ENCODE measurements at places on chromosomes 11 and 22. TPM values are rescaled to one million over a fixed set of nuclear protein-coding genes. Genes with fewer than 3 reads are reported as not detected.
A peak's percentile ranks its signal among the peaks of the same experiment; 100 is the strongest.

GRCh38 chr11:94926698-94927237, 46.6 kb downstream of the CWC15 start:
- no peak overlapping the region for H3K4me3 ChIP-seq
- DNase-seq: peak; percentile 41
- H3K27ac ChIP-seq: peak overlapping the region; percentile 37
- no peaks in the 10 kb centered on the region for H3K36me3 ChIP-seq
- H3K27me3 ChIP-seq: no peaks in the 10 kb centered on the region

DNA sequence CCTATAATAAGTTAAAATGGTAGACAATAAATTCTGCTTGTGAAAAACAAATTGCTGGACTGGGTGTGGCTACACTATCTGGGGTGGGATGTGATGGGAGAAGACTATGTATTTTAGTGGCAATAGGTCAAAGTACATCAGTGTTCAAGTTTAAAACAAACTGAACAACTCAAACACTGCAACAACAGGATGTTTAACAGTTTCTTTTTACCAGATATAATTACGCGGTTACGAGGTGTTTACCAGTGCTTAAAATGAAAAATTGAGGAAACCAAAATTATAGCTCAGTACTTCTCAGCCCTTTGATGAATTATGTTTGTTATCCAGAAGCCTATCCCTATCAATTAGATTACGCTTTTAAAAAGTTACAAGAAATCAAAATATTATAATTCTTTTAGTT, 3.2 kb downstream of the PRDM10 start:
- no peak overlapping the region for H3K4me3 ChIP-seq
- peaks cover 8% of the 10 kb centered on the region for H3K4me1 ChIP-seq
- H3K36me3 ChIP-seq: no peaks in the 10 kb centered on the region
- H3K27me3 ChIP-seq: no peaks in the 10 kb centered on the region

GRCh38 chr11:105612771-105613170, 2.9 kb downstream of the GRIA4 start:
- H3K4me3 ChIP-seq: no peak overlapping the region
- H3K27me3 ChIP-seq: no peaks in the 10 kb centered on the region
- DNase-seq: no peak
- no peaks in the 10 kb centered on the region for H3K36me3 ChIP-seq
- H3K4me1 ChIP-seq: no peaks in the 10 kb centered on the region
- H3K27ac ChIP-seq: no peak overlapping the region

GRCh38 chr11:62402226-62402959, 16.4 kb upstream of the SCGB1A1 start:
- no peak for DNase-seq
- peaks cover 11% of the 10 kb centered on the region for H3K4me1 ChIP-seq
- H3K4me3 ChIP-seq: no peak overlapping the region
- no peaks in the 10 kb centered on the region for H3K27me3 ChIP-seq

DNA sequence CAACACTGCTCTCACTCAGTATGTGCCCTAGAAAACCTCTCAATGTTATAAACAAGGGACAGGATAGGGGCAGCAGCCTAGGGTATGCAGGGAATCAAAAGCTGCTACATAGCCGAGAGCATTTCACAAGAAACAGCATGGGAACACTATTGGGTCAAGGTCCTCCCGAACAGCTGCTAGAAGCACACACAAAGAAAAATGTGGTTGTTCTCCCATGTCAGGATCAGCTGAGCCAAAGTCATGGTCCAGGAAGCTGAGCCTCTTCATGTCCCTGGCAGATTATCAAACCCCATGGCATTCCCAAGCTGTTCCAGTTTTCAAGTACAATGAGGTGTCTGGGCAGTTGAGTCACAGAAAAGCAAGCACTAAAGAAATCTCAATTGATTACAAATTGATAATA, 21.0 kb upstream of the GDPD4 start:
- DNase-seq: no peak
- H3K36me3 ChIP-seq: no peaks in the 10 kb centered on the region
- no peak overlapping the region for H3K4me3 ChIP-seq

DNA sequence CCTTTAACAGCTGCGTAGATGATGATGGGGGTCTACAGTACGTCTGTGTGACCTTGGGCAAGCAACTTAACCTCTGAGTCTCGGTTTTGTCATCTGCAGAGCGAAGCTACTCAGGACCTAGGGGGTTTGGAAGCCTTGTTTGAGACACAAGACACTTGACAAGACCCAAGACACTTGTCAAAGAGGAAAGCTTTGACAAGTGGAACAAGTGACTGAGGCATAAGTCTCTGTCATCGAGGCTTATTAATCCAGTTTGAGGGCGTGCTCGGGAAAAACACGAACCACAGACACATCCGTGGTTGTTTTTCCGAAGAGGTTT, 732 bp upstream of the PC start:
- H3K27ac ChIP-seq: 0 out of 2 replicates have a peak overlapping the region, but pooled peaks have one; percentile 0
- peaks cover 6% of the 10 kb centered on the region for H3K36me3 ChIP-seq
- no peaks in the 10 kb centered on the region for H3K27me3 ChIP-seq
- peak overlapping the region; percentile 82 for H3K4me3 ChIP-seq
- peaks cover 22% of the 10 kb centered on the region for H3K4me1 ChIP-seq
- no peak for DNase-seq

DNA sequence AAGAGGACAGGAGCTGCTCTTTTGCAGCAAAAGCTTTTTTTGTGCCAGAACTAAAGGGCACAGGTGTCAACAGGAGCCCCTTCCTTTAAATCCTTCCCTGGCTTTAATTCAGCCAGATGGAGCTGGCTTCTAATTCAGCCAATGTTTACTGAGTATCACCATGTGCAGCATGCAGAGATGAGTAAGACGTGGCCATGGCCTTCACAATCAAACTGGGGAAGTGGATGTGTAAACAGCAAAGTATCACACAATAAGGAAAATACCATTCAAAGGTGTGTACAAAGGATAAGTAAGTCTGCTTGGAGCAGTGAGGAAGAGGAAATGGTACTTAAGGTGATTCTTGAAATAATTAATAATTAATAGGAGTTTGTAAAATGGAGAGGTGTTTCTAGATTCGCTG, 243.4 kb downstream of the NXPE2 start:
- H3K4me3 ChIP-seq: no peak overlapping the region
- no peak overlapping the region for H3K27ac ChIP-seq
- H3K36me3 ChIP-seq: no peaks in the 10 kb centered on the region
- no peaks in the 10 kb centered on the region for H3K4me1 ChIP-seq

DNA sequence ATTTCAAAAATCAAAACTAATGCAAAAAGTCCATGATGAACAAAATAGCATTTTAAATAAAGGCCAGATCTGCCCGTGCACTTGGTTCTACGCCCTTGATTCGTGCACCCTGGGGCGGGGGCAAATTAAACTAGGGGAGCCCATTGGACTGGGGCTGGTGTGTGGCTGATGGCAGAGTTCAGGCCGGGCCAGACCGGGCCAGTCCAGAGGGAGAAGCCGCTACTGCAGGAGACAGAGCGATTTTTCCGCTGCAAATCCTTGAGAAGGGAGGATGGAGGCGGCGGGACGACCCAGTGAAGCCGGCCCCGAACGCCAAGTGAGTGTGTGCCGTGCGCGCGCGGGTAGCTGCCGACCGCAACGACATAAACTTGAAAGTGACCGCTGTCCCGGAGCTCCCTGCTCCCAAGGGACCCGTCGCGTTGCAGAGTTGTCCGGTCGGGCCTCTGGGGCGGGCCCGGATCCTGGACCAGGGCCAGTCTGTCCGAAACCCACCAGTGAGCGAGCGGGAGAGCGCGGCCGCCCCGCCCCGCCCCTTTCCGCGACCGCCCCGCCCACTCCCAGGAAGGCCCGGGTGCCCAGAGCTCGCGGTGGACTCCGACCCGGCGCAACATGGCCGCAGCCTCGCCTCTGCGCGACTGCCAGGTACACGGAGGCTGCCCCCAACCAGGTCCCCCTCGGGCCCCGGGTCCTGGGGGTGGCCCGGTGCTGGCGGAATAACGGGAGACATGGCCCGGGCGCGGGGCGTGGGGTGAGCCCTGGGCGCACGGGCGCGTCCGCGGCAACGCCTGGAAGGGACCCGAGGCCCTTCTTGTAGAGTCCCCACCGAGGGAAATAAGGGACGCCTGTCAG, at the start of gene TTC38:
Gene TTC38, plus strand, starts transcription at position 578 of the 849 bp plus-strand sequence. Its CDS starts 32 bp downstream, at position 610.
- H3K27ac ChIP-seq: 0 out of 2 replicates have a peak within 1 kb of the TSS, but pooled peaks have one; percentile 13

DNA sequence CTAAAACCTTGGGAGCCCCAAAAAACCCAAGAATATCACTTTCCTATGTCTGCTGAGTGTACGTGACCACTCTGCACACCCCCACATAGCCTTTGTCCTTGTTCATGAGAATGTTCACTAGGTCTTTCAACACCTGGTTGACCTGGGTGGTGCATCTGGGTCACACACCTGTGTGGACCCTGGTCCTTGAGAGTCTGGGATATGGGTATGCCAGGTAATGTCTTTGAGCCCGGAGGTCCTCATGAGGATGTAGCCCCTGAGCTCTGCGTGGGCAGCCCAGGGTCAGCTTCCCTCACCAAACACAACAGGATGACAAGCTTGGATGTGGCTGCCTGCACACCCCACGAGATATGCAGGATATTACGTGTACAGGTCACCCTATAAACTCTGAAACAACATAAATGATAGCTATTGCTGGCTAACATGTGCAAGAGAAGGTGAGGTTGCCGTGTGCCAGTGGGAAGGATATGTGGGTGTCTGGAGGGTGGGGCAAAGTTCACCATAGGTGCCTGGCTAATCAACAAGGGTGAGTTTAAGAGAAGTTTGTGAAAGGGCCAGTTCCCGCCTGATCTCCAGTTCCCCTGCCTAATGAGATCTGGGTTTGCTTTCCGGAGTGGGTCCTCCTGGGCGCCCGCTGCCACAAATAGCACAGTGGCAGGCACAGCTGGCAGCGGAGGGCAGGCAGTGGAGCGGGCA, 1.4 kb upstream of the PPARA start:
- H3K4me1 ChIP-seq: peaks cover 17% of the 10 kb centered on the region
- H3K4me3 ChIP-seq: peak overlapping the region; percentile 62
- DNase-seq: no peak
- H3K36me3 ChIP-seq: peaks cover 6% of the 10 kb centered on the region
- no peak overlapping the region for H3K27ac ChIP-seq
- peaks cover 38% of the 10 kb centered on the region for H3K27me3 ChIP-seq

DNA sequence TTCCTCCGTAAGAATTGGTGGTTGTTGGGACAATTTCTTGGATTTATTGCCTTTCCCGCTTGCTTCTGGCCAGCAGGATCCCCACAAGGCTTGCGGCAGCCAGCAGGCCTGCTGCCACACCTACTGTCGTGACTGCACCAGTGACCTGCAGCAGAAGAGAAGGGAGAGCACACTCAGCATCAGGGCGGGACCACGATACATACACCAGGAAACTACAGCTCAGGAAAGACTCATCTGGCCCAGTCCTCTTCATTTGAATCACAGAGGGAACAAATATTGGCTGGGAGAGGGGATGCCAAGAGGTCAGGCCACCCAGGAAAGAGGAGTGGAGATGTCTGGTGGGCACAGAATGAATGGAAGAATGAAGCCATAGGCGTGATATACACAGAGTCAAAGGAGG, 10.3 kb downstream of the PLAAT2 start:
- no peak overlapping the region for H3K27ac ChIP-seq
- H3K4me1 ChIP-seq: no peaks in the 10 kb centered on the region
- no peaks in the 10 kb centered on the region for H3K27me3 ChIP-seq
- H3K36me3 ChIP-seq: no peaks in the 10 kb centered on the region
- DNase-seq: peak; percentile 27

GRCh38 chr11:125443767-125444311, 52.2 kb downstream of the FEZ1 start:
- no peak for DNase-seq
- no peaks in the 10 kb centered on the region for H3K36me3 ChIP-seq
- H3K27ac ChIP-seq: no peak overlapping the region
- H3K27me3 ChIP-seq: no peaks in the 10 kb centered on the region
- no peaks in the 10 kb centered on the region for H3K4me1 ChIP-seq

- peaks cover 33% of the 10 kb centered on the region for H3K4me1 ChIP-seq
- peak overlapping the region; percentile 80 for H3K27ac ChIP-seq
- no peak overlapping the region for H3K4me3 ChIP-seq
- H3K27me3 ChIP-seq: no peaks in the 10 kb centered on the region
Observed at GRCh38 chr22:32987081-32987631, 71.0 kb downstream of the SYN3 start.

GRCh38 chr11:101296896-101297295, 167.3 kb upstream of the PGR start:
- H3K27ac ChIP-seq: no peak overlapping the region
- no peak for DNase-seq
- no peak overlapping the region for H3K4me3 ChIP-seq
- H3K27me3 ChIP-seq: no peaks in the 10 kb centered on the region

DNA sequence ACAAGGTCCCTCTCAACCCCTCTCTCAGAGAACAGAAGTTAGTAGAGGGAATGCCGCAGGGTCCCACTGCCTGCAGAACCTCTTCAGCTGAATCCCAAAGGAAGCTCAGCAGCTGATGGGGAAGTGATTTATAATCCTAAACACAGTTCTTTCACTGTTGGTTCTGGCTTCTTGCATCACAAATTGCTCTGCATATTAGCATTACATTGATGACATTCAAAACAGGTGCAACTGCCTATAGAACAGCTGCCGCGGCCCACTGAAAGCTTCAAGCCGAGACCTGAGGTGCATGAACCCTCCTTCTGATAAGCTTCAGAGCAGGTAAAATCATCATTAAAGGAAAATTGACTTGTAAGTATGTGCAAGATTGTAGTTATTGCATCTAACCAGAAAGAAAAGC, 75.2 kb upstream of the KIRREL3 start:
- no peak overlapping the region for H3K27ac ChIP-seq
- no peak overlapping the region for H3K4me3 ChIP-seq
- no peaks in the 10 kb centered on the region for H3K27me3 ChIP-seq

DNA sequence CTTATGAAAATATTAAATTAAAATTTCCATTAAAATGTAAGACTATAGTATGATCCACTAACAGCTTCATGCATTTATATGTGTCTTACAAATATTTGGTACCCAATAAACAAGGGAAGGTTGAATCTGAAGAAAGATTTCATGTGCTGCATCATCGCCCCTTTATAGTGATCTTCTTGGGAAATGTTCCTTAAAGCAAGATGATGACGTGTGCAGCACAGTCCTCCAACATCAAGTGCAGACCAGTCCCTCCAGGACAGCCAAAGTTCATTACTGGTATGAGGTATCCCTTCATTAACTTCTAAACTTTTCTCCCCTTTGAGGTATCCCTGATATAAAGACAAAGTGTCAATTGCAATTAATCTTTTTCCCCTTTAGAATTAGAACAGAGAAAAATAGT, 567.0 kb downstream of the METTL15 start:
- DNase-seq: no peak
- H3K4me1 ChIP-seq: 0 out of 2 replicates have a peak, but pooled peaks cover 3% of the 10 kb centered on the region
- H3K27ac ChIP-seq: no peak overlapping the region
- H3K4me3 ChIP-seq: no peak overlapping the region
- H3K36me3 ChIP-seq: no peaks in the 10 kb centered on the region

DNA sequence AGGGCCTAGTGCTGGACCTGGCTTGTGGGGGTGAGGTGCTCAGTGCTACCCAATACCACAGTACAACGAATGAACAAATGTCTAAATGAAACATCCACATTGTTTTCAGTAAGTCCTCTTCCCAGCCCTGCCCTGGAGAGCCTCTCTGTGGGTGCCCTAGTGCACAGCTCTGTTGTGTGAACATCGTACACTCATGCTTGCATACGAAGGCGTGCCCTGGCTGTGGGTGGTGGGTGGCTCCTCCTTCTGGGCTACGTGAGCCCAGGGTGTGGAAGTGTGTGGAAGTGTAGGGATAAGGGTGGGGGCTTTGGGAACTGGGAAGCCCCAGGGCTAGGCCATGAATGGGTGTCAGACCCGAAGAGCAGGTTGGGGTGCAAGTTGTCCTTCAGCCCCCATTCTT, 592 bp upstream of the NLRX1 start:
- no peaks in the 10 kb centered on the region for H3K27me3 ChIP-seq
- DNase-seq: no peak
- H3K36me3 ChIP-seq: no peaks in the 10 kb centered on the region
- no peak overlapping the region for H3K4me3 ChIP-seq
- no peak overlapping the region for H3K27ac ChIP-seq

The KIAA0930 gene
- total RNA-seq: 192 TPM

The OSBP2 gene
- 0.53 TPM for total RNA-seq

The TIMP3 gene
- total RNA-seq: 35.4 TPM

The TRPM5 gene
- not detected for total RNA-seq

The HEPHL1 gene
- total RNA-seq: not detected

The CCDC157 gene
- total RNA-seq: 4.5 TPM

The LRRN4CL gene
- total RNA-seq: 0.85 TPM

The SART1 gene
- 186 TPM for total RNA-seq

The CFL1 gene
- 4,273 TPM for total RNA-seq

The MYBPC3 gene
- not detected for total RNA-seq

All from SJSA1 (cell line).